ENCODE measurements at places on chromosomes 5 and 9.

DNA sequence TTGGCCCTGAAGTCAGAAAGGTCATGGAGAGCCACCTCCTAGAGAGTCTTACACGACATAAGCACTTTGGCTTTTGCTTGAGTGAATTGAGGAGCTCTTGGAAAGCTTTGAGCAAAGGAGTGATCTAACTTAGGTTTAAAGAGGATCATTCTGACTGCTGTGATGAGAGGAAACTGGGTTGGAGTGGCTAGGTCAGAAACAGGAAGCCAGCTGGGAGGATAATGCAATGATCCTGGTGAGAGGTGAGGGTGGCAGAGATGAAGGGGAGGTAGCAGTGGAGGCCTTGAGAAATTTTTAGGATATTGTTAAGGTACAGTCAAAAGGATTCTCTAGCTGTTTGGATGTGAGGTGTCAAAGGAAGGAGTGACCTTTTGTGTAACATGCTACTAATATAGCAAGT lies 32.2 kb upstream of the ROPN1L start:
- no peak for DNase-seq

DNA sequence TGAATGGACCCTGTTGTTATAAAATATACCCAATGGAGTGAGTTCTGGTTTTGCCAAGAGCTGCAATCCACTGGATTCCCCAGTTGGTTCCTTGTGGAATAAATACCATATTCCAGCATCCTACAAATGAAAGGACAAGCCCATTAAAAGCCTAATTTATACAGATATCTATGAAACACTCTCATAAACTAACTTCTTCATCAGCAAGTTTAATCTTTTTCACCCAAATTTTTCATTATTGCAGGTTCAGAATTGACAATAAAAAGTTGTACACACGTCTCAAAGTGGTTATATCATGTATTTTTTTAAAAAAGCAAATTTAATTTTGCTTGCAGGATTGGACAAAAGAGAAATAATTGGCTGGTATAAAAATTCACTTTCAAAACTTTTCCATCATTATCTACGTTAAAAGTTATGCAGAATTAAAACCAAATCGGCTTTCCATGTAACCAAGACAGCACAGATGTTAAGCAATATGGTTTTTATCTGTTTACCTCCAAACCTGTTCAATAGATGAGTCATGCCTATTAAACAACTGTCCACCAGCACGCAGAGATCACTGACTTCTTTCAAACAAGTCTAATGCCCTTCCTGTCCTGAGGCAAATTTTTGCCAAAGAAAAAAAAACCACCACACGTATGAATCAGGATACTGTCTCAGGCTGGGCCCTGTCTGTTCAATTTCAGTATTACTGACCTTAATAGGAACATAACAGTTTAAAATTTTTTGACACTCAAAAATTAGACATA lies 42.5 kb downstream of the CEMIP2 start:
- no peak for DNase-seq

DNA sequence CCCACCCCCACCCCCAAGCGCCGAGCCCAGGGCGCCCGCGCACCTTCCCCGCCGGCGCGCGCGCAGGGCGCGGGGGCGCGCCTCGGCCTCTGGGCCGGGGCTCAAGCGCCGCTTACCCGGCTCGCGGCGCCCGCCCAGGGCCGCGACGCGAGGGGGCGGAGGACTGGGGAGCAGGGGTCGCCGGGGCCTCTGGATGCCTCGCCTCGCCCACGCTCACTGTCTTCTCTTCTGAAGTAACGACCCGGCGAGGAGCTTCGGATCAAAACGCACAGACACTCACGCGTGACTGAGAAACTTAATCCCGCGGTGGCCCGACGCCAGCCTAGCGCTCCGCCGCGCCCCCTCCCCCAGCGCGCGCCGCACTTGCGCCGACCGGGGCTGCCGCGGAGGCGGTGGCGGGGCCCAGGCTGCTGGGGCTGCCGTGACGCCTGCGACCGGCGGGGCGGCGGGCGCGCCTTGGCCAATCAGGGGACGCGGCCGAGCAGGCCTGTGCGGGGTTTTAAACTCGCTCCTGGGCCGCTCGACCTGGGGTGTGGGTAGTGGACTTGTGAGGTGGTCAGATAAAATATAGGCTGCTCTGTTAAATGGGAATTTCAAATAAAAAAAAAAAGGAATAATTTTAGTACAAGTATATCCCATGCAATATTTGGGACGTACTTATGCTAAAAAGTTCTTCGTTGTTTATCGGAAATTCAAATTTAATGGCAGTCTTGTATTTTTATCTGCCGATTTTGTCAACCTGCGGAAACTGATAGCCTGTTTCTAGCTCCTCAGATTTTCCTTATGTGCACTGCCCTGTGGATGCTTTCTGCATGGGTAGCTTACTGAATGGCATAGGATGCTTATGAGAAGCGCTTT lies at the start of gene MPDZ:
TSS of gene MPDZ (minus strand) at position 409 of the 858 bp plus-strand sequence. CDS start 29,377 bp downstream, outside the sequence.
- DNase-seq, result peak; percentile 74

- no peak for DNase-seq
These were observed 34.8 kb upstream of the TTC23L start for GRCh38 chr5:34803974-34804732.

DNA sequence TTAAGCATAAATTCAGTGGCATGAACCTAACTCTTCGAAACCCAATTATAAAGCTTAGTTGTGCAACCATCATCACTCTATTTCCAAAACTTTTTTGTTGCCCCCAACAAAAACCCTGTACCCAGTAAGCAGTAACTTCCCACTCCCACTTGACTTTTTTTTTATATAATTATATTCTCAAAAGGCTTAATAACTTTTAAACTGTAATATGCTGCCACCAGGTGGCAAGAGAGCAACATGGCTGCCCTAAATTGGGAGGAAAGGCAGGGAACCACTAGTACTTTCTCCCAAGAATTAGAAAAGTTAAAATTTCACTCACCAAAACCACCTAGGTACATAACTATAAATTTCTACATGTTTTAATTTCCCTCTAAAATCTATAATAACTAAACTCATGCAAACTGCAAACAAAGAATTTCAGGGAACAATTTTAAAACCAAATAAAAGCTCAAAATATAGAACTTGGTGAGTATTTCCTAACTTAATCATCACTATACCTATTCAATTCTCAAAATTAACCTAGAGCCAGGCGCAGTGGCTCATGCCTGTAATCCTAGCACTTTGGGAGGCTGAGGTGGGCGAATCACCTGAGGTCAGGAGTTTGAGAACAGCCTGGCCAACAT lies 50.2 kb upstream of the RNF38 start:
- DNase-seq, result peak; percentile 28

- DNase-seq, result no peak
These were observed 29.4 kb downstream of the ANKRD34B start for GRCh38 chr5:80540691-80541090.

DNA sequence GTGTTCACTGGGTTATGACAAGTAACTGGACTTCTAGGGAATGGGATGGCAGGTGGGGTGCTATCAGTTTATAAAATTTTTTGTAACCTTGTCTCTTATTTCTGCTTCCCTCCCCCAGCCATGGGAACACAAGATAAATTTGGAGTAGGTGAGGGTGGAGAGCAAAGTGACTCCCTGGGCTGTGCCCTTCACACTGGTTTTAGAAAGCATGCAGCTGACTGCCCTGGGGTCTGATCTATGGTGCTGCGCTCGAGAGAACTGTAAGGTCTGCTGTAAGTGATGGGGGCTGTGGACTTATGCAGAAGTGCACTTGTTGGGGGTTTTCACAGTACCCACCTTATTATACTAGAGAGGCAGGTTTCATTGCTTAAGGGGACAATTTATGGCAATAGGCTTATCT lies 247.7 kb upstream of the DMRT1 start:
- no peak for DNase-seq

DNA sequence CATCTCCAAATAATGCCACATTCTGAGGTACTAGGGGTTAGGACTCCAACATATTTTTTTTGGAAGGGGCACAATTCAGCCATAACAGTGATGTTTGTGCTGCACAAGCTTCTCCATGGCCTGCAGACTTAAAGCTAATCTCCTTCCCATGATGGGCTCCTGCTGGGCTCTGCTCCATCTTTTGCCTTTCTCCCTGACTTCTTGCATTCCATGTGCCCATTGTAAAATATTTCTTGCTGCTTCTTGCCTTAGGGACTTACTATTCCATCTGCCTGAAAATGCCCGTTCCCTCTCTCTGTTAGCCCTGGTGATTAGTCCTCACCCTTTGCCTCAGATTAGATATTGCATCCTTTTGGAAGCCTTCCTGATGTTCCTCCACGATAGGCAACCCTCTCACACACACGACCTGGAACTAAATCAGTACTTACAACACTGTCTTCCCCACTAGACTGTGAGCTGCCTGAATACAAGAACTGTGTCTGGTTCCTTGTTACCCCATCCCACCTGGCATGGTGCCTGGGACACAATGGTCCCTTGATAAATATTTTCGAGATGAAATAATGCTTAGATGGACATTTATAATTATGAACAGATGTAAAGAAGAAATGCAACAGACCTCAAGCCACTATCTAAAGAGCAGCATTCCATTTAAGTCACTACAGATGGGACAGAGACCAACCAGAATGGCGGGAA lies 33.5 kb downstream of the OR1J1 start:
- DNase-seq, result no peak

DNA sequence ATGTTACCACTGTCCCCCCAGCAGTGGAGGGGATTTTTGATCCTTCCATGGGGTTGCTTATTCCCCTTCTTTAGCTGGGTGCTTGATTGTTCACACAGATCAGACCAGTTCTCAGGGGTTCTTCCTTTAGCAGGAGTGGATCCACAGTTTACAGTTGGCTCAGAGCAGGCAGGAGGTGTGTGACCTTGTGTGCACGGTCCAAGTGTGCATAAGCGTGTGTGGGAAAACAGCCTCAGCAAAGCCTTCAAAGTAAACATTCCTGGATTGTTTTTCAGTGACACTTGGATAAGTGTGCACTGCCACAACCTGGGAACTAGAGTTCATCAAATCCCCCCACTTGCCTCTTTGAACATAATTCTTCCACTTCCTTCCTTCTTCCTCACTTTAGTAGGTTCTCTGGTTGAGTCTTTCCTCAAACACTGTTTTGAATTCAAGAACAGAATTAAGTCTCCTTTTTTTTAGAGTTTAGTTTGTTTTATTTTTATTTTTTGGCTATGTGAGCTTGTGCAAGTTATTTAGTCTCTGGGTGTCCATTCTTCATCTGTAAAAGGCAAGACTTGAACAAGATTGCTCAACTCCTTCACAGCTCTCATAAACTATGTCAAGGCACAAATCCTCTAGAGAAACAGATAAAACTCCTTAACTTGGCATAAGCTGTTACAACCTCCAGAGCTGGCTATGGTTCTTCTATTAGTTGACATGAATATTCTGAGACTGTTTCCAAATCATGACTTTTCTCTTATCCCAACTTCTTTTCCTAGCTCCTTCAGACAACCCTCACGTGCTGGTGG lies 78.0 kb downstream of the OSMR start:
- no peak for DNase-seq

DNA sequence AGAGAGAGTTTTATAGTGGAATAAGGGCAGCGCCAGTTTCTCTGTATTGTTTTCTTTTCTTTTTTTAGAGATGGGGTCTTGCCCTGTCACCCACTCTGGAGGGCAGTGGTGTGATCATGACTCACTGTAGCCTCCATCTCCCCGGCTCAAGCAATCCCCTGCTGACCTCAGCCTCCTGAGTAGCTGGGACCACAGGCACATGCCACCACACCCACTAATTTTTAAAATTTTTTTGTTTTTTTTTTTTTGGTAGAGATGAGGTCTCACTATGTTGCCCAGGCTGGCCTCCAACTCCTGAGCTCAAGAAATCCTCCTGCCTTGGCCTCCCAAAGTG lies 119.0 kb downstream of the PIK3R1 start:
- no peak for DNase-seq

GRCh38 chr9:132543251-132543650 lies 39.2 kb upstream of the BARHL1 start:
- no peak for DNase-seq

DNA sequence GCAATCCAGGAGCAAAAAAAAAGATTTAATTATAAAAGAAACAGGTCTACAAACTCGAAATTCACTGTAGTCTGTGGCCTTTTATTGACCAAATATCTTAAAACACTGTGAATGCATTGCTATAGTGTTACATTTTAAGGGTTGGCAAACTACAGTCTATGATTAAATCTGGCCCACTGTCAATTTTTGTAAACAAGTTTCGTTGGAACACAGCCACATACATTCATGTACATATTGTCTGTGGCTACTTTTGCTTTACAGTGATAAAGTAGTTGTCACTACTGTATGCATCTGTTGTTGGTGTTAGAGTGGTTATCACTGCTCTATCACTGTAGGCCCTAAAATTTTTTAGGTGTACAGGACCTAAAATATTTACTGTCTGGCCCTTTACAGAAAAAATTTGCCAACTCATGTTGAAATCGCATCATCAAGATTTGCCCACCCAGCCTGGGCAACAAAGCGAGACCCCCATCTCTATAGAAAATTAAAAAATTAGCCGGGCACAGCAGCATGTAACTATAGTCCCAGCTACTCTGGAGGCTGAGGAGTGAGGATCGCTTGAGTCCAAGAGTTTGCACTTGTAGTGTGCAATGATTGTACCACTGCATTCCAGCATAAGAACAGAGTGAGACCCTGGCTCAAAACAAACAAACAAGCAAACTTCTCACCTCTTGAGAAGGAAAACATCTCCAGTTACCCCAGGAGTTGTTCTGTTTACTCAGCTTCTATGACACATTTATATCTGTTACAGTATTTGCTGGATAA lies 89.0 kb downstream of the ERBIN start:
- DNase-seq, result no peak

- no peak for DNase-seq
These were observed 59.5 kb downstream of the TEK start for GRCh38 chr9:27168496-27168895.

DNA sequence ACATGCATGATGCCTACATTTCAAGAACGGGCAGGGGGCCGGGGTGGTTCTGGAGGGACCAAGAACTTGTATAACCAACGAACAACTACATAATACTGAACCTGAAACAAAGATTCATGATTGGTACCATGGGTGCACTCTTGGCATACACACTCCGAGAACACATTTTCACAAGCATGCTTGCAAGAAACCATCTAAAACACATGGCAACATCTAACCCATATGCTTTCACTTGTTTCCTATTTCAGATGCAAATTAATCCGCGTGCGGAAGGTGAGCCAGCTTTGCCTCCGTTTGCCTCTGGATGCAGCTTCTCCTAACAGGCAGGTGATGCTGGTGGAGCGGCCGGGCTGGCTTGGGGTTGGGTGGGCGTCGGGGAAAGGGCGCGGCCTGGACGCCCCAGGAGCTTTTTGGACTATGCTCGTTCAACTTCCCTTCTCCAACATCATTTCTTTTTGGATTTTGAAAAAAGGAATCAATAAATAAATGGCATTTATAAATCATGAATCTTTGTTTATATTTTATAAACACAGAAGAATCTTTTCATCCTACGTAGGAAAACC lies 12.5 kb upstream of the SEC16A start:
- DNase-seq, result no peak

GRCh38 chr9:99023231-99023630 lies 79.5 kb downstream of the COL15A1 start:
- no peak for DNase-seq

DNA sequence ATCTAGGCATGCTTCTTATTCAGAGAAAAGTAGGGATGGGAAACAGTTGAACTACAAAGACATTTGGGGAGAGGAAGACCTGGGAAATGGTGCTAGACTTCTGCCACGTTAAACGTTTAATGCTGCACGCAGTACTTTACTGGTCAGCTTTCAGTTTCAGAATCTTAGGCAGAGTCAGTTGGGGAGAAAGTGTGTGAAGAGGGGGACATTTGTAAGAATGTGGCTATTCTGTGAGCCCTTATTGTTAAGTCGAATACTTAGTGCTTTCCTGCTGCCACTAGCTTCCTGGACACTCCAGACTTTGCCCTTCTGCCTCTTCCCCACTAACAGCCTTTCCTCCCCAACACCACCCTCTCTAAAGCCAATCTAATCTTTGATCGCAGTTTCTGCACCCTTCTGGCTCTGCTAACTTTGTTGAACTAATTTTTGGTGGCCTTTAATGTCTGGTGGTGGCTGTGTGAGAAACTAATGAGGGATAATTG lies 6.1 kb downstream of the CYSTM1 start:
- DNase-seq, result no peak
